ENCODE measurements at places on chromosomes 4 and X.

DNA sequence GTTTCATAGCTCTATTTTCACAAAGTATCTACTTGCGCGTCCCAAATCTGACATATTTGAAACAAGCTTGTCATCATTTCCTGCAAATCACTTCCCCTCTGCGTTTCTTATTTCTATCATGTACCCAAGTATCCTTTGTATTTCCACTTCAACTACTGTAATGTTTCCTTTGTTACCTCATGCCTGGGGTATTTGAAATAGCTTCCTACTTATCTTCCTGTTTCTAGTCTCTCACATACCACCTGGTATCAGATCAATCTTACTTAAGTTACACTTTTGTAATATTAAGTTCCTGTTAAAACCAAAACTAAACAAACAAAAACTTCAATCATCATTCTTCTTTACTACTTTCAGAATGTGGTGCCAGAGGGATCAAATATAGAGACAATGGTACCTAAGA lies 93.6 kb upstream of the SMAD1 start:
- no peak for DNase-seq

DNA sequence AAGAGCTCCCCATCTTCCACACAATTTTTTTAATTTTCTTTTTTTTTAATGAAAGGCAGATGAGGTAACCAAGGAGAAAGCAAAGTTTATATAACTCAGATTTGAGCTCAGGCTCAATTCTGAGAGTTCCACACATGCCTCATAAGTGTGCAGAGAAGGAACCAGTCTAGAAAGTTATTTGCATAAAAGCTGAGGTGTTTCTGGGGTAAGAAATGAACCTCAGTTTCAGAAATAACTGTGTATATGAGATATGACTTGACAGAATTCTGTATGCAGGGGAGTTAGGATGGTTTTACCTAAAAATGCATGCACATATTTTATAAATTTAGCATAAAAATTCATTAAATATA lies 51.3 kb downstream of the DTHD1 start:
- DNase-seq = no peak

- DNase-seq = no peak
Observed at GRCh38 chrX:147884958-147885357, 26.8 kb upstream of the FMR1 start.

DNA sequence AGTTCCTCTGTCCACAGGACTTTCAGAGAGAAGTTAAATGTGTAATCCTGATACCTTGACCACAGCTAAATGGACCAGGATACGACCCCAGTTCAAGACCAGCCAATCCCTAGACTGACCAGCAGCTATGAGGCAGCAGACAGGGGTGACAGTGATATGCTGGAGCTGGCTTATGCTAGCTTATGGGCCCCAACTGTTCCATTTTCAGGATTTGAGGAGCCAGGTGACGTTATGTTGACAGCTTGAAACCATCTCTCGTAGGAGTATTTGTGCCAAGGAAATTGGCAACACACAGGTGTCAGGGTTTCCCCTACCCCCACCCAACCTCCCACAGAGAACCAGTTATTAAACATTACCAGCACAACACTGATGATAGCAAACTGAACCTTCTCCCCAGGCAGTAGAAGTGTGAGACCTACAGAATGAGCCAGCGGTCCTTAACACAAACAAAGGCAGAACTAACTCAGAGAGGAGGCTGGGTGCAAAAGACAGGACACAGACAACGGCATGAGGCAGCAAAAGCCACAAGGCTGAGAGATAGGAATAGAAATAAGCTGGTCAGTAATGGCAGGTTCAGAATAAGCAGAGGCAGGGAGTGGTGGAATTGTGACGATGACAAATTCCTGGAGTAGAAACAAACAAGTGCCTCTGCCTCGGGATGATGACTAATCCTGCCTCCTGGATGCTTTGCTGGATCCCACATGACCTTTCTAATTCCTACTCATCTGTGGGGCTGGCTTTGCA lies 85.6 kb upstream of the CPEB2 start:
- DNase-seq = no peak

- DNase-seq = no peak
Observed at GRCh38 chr4:47106561-47106960, 75.2 kb downstream of the GABRB1 start.

- no peak for DNase-seq
Observed at GRCh38 chr4:81714291-81714690, 242.6 kb upstream of the RASGEF1B start.

DNA sequence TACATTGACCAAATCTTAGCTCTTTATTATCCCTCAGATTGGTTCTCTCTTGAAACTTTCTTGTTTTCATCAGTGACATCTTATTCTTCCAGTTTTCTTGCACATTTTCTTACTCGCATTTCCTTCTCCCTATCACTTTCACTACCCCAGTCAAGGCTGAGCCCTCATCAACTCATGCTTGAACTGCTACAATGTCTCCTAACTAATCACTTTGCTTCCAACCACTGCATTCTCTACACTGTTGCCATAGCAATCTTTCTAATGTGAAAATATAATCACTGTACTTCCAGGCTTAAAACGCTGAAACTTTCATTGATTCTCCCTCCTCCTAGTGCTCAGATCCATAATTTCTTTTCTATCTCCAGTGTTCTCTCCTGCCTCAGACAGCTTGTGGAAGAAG lies 22.2 kb upstream of the LPAR4 start:
- no peak for DNase-seq

GRCh38 chr4:13344216-13344615 lies 139.9 kb downstream of the RAB28 start:
- DNase-seq = no peak

GRCh38 chr4:94408549-94409374 lies 43.0 kb upstream of the PDLIM5 start:
- no peak for DNase-seq

DNA sequence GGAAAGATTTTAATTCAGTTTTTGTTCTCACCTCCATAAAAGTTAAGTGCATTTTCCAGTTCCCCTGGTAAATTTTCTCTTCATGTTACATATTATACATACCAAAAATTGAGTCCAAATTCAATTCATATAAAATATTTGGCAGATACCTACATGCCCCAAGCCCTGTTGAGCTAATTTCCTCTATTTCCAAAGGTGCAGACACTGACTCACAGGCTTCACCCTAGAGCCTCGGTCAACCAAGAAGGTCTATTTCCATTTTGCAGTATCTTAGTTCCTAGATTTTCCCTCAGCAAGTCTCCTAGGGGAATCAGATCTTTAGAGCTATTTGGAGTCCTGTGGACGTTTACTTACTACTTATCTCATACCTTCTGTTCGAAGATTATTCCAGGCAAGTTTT lies 174.4 kb downstream of the TSPAN5 start:
- no peak for DNase-seq

DNA sequence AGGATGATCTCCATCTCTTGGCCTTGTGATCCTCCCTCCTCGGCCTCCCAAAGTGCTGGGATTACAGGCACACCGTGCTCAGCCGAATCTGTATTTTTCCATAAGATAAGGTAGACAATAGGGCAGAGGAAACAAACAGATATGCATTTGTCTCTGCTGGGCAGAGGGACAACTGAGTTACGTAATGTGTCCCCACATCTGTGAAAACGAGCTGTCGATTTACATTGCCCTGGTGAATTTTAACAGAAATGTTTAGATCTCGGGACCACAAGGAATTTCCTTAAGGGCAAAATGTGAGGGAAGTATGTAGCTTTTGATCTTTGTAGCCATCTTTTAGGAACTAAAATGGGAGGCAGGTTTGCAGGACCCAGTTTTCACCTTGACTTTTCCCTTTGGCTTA lies 189.7 kb downstream of the TRIML1 start:
- DNase-seq = no peak
